ENCODE measurements at places on chromosomes 12 and 14.

- no peak for DNase-seq
These were observed 53.4 kb upstream of the MMP17 start for GRCh38 chr12:131774576-131775391.

DNA sequence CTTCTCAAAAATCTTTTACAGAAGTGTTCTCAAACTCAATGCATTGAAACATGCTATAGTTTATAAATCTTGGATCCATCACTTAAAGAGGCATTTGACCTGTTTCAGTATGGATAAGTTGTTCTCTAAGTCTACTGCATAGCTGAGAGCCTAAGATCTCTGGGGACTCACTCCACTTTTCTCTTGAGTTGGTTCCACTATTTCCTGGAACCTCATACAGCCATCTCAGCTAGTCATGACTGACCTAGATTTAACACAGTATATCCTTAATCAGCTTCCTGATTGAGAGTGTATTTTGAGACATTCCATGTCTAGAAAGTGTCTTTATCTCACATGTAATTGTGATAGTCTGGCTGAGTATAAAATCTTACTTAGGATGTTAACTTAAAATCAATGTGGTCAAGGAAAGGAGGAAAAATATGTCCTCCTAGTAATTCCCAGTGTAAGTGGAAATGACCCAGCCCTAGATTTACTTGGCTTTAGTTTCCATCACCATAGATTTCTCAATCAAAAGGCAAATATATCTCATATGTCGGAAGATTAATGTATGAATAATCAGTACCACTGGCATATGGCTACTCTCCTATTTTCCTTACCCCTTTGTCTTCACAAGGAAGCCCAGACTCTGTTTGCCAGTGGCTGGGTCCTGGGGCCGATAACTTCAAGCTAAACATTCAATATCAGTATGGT is 61.9 kb downstream of the KICS2 start:
- no peak for DNase-seq

DNA sequence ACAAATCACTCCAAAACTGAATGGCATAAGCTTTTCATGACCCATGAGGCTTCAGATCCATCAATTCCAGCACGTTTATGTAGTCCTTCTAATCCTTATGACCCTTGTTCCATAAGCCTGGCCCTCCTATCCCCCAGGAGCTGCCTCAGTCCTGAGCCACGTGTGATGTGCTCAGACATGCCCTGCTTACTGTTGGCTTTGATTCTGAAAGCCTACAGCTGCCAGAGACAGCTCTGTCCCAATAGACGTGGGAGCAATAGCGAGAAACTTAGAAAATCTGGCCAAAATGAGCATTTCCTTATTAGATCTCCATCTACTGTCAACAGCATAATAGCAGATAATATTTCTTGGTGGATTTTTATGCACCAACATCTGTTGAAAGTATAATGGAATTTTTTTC is 33.2 kb downstream of the DUSP6 start:
- no peak for DNase-seq

GRCh38 chr14:82500222-82500621 is 966.6 kb upstream of the SEL1L start:
- no peak for DNase-seq

- DNase-seq = no peak
These were observed 49.2 kb upstream of the ERGIC2 start for GRCh38 chr12:29429999-29430715.

- DNase-seq = peak; percentile 47
These were observed 193.9 kb downstream of the C12orf42 start for GRCh38 chr12:103301642-103302591.

GRCh38 chr12:48866052-48866711 is 512 bp upstream of the RND1 start:
- DNase-seq = no peak

DNA sequence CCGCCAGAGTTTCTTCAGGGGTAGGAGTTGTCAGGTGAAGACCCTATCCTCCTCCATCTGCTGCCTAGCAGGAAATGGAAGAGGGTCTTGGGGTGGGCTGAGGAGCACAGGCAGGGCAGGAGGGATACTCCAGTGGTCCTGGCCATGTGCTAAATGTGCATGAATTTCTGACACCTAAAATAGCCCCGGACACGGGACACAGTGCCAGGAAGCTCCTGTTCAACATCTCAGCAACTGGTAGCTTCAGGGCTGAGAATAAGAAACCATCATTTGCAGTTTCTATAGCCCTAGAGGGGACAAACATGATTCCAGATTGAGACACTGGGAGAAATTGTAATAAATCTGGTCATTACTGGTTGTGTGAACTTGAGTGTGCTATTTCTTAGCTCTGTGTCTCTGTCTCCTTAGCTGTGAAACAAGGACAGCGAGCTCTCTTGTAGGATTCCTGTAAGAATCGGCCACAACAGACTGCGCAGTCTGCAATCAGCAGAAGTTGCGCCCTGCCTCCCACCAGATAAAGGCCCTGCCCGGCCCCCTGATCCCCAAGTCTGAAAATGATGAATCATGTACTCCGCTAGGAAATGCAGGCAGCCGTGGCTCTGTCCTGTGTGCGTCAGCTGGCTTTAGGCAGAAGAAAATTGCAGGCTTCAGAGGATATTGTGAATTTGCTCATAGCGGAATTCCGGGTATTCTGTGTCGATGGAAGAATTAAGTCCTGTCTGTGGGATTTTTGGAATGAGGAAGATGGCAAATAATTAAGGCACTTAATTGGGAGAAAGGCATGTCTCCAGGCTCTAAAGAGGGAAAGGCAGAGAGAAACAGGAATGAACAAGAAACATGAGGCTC is 35.2 kb upstream of the MEG3 start:
- no peak for DNase-seq

DNA sequence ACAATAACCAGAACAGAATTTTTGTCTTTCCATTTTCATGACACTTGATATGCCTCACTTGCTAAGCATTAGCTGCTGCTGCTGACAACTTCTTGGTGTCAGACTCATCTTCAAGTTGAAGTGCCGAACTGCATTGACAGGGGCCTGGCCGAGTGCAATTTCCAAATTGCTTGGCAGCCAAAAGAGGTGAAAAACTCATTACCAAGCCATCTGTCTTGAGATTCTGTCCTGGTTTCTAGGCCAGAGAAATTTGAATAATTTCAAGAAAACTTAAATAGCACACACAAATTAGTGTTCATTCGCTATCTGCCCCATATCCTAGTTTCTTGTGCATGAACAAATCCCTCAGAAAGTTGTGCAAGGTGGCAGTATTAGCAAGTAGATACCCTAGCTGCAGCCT is 165.3 kb upstream of the RASSF8 start:
- DNase-seq = no peak

- peak; percentile 54 for DNase-seq
These were observed 135.1 kb downstream of the TMEM30B start for GRCh38 chr14:61145903-61146481.

DNA sequence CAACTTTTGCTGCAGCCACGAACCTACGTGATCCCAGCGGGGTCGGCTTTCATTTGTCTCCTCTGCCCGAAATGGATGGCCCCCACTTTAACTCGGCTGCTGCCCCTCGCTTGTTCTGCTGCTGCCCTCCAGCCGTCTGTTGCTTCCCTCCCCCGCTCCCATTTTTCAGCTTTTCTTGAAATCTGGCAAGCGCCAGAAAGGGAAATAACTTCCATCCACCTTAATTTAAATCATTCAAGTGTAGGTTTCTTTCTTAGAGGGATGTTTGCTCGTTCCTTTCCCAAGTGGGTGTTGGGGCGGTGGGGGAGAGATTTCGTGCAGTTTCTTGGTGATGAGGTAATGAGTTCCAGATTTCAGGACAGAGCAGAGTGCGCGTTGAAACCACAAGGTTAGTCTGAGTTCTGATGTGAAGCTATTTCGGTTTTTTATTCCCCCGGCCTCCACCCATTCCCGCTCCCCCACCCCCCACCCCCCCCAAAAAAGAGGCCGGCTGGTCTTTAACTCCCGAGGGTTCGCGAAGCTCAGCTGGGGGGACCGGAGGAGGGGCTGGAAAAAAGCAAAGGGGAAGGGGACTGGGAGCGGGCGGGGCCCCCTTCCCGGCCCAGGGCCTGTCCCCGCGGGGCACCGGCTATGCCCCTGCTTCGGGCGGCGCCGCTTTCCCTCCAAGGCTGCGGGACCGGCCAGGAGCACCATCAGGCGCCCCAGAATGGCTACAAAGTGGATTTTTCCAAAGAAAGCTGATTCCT is 2.2 kb upstream of the ZFP36L1 start:
- no peak for DNase-seq

GRCh38 chr14:30621354-30621939 is 672 bp upstream of the SCFD1 start:
- DNase-seq = no peak

- DNase-seq = no peak
These were observed 211.2 kb downstream of the FUT8 start for GRCh38 chr14:65623759-65624158.

DNA sequence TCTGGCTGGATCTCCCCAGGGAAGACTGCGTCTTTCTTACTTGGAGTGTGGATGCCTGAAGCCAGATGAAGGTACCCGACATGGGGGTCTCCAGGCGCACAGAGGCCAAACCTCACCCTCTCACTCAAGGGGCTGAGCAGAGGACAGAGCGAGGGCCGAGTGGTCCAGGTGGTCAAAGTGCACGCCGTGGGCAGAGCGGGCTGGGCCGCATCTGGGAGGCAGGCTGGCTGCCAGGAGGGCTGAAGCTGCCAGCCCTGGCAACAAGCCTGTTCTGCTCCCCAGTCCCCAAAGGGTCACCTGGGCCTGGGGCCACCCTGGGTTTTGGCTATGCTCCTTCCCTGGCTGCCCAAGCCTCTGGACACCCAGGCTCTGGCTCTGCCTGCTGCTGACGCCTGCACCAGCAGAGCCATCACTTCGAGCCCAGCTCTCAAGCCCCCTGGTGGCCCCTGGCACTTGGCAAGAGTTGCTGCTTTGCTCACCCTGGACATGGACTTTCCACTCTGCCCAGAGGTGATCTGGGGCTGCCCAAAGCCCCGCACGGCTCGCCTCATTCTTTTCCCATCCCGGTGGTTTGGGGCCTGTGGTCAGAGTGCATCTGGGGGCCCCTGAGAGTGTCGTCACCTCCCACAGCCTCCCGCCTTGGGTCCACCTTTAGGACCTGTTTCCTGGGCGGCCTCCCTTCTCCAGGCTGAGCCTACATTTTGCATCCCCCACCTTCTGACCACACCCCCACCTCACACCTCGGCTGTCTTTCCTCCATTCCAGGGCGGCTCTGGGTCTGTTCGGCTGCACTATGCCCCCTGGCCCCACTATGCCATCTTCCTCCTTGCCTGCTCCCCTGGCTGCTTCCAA is 2.8 kb downstream of the ADSS1 start:
- no peak for DNase-seq

- DNase-seq = no peak
These were observed 279.8 kb downstream of the AKAP6 start for GRCh38 chr14:32608857-32609256.

- DNase-seq = no peak
These were observed 61.7 kb downstream of the RFX4 start for GRCh38 chr12:106644335-106645073.

DNA sequence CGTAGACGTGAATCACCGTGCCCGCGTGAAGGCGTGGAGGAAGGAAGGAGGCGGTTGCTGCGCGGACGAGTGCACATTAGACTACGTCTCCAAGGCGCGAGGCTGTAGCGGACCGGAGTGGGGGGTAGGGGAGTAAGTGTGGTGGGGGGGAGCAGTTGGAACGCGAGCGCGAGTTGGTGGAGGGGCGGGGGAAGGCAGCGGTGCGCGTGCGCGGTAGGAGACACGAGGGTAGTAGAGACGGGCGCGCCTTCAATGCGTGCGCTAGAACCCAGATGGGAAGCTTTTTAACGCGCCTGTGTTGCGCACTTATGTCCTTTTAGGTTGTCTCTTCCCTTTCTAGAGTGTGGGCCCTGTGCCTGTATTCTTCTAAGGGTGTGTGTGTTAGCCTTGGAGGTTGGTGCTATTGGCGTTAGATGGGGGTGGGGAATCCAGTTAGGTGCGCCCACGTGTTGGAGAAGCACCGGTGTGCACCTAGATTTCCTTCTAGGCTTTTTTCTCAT is 604 bp downstream of the EIF4B start:
- DNase-seq = no peak

- DNase-seq = no peak
These were observed 489.0 kb downstream of the SNAPC1 start for GRCh38 chr14:62251237-62251636.

DNA sequence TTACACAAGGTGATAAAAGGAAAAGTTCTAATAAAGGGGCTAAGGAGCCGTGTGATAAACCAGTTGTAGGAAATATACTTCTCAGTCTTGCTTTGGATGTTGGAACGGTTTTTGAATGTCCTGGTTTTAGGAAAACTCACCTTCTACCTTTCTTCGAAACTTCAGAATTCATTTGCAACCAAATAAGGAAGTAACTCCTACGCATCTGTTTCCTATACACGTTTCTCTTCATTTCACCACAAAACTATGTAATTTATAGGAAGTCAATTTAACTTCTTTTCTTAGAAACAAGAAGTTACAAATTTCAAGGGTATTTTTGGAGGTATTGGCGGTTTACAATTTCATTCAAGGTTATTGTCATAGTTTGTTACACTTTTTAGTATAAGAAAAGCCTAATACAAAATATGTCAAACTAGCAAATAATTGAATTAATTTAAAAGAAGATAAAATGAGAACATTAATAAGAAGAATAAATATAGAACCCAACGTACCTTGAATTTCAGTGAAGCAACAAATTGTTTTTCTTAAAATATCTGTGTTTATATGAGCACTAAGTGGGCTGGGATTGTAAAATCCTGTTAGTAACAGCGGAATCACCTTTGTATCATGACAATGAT is 33.2 kb upstream of the CD69 start:
- no peak for DNase-seq

- no peak for DNase-seq
These were observed 83.6 kb downstream of the ALX1 start for GRCh38 chr12:85363382-85364190.

GRCh38 chr12:8709124-8709830 is 11.5 kb downstream of the RIMKLB start:
- DNase-seq = no peak

GRCh38 chr14:61636291-61636690 is 59.0 kb upstream of the HIF1A start:
- DNase-seq = no peak

- no peak for DNase-seq
These were observed 493.5 kb upstream of the RGS6 start for GRCh38 chr14:71438684-71439083.

DNA sequence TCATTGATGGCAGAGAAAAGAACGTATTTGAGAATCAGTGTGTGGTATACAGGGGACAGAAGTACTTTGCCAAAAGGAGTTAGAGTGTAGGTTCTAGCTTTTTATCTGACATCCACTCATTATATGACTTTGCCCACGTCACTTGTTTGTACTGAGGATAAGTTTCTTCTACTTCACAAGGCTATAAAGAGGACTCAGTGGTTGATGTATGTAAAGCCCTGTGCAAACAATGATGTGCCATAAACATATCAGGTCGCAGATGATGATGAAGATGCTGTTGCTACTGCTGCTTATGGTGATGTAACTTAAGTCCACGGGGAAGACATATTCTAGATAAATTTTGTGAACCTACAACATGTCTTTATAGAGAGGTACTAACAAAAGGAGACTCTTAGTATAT is 66.3 kb downstream of the TRHDE start:
- DNase-seq = no peak

- DNase-seq = no peak
These were observed 909.4 kb upstream of the LRFN5 start for GRCh38 chr14:40697231-40697630.
